Fibroblast of skin of back (primary cell): ENCODE measurements at places on chromosomes 7 and 10.

- DNase-seq: peak; percentile 85
Measured at GRCh38 chr10:104297697-104298660, 29.0 kb downstream of the GSTO2 start.

GRCh38 chr7:69067397-69067796 lies 530.9 kb upstream of the AUTS2 start:
- peak; percentile 7 for DNase-seq

DNA sequence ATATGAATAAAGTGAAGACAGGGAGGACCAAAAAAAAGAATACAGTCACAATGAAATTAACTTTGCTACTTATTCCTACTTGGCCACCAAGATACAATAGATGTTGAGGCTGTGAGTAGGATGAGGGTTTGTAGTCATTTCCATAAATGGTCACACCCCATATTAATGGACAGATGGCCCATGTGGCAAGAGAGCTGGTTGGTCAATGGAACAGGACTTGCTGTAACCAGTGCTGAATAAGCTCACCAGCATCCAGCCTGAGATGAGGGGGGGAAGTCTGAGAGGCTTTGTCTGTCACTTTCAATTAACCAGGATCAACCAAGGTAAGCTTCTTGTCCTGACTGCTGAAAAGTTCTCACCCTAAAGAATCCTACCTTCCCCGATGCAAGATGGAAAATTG lies 130.4 kb upstream of the KCNMA1 start:
- no peak for DNase-seq

DNA sequence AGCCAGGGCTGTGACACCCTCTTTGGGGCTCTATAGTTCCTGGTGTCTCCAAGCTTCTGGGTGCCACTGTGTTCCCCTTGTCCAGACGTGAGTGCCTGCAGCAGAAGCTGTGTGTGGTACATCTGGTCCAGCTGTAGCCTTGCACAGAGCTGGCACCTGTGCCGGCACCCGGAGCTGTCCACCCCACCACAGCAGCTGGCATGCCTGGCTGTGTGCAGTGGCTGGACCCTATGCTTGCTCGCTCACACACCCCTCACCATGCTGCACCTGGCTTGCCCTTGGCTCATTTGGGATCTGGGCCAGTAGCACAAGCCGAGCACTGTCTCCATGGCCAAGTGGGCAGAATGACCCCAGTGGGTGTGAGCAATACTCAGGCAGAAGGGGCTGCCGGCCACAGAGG lies 10.6 kb downstream of the DNAJB9 start:
- no peak for DNase-seq

DNA sequence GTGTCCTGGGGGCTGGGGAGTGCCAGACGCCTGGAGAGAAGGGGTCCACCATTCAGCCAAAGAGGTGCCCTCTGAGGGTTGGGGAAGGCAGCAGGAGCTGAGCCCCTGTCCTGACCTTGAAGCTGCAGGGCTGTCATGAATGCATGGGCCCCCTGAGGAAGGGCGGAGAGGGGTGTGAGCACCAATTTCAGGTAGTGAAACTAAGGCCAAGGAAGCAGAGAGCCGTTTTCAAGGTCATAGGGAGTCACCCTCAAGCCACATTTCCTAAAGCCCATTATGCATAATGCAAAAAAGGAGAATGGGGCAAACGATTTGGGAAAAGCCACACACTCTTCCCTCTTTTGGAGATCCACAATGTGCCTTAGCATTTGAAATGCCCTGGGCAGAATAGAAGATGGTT lies 37.2 kb downstream of the FIGNL1 start:
- DNase-seq: no peak

- DNase-seq: no peak
Measured at GRCh38 chr10:114070710-114071109, 27.0 kb downstream of the ADRB1 start.

DNA sequence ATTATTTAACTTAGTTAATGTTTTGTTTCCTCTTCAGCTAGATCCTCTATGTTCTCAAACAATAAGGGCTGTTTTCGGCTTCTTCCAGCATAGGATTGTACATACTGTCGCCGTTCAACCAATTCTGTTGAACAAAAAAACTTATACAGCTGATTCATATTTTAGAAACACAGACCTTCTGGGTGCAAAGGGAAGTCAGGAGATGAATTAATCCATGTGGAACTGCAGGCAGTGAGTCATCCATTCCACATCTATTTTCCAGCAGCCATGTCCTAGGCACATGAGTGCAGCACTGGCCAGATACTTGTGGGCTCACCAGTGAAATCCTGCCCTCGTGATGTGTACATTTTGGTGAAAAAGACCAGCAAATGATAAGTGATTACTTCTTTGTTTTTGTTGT lies 163.2 kb downstream of the JAZF1 start:
- peak; percentile 78 for DNase-seq

GRCh38 chr7:105462765-105463420 lies 59.2 kb downstream of the PUS7 start:
- DNase-seq: no peak

- no peak for DNase-seq
Measured at GRCh38 chr10:1329622-1330021, 273.4 kb downstream of the WDR37 start.

DNA sequence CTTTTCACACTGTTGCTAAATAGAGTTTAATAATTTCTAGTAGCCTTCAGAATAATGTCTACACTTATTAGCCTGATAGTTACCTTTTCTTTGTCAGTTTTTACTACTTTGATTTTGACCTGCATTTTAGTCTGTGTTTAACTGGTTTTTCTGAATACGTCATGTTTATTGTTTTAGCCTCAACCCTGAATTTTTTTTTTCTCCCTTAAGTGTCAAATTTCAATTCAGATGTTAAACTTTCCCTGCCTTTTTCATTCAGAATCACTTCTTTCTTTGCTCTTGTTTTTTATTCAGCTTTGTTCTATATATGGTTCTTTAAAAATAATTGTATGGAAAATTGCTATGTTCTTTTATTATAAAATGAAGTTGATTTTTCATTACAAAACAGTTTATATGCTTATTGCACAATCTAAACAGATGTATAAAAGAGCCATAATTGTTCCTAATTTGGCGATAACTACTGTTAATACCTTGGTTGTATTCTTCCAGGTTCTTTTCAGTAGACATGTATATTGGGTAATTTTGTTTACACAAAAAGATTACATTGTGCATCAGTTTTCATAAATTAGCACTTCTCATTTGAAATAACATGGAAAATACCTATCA lies 159.7 kb downstream of the ADK start:
- DNase-seq: no peak

DNA sequence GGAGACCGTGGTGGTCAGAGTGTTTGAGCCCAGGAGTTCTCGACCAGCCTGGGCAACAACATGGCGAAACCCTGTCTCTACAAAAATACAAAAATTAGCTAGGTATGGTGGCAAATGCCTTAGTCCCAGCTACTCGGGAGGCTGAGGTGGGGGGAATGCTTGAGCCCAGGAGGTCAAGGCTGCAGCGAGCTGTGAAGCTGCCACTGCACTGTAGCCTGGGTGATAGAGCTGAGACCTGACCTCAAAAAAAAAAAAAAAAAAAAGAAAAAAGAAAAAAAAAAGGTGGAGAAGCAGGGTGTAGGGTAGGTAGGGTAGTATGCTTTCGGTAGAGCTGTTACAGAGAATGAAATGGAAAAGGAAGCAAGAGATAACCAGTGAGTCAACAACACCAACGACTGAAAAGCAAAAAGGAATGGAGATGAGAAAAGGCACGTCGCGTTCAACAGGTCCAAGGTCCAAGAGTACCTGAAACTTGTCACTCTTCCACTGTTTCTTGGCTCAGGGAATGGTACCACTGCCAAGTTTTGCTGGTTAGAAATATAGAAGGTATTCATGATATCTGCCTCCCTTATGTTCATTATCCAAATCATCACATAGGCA lies 4.3 kb upstream of the RSBN1L start:
- no peak for DNase-seq

- DNase-seq: peak; percentile 67
Measured at GRCh38 chr10:117007080-117007479, 2.1 kb upstream of the SHTN1 start.

DNA sequence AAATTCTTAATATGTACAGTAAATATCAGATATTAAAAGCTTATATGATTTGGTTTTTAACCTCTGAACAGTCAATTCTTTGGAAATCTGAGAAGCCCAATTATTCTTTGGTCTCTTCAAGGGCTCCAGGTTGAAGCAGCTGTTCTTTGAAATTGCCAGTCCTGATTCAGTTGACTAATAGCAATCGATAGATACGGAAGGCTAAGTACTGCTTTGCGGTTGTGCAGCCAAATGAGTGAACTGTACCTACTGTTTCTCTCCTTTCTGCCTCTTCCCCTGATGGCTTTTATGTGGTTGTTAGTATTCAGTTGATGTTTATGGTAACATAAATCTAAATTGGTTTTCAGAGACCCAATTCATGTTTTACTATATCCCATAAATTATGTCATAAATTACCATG lies 103.1 kb upstream of the RPA3 start:
- no peak for DNase-seq

DNA sequence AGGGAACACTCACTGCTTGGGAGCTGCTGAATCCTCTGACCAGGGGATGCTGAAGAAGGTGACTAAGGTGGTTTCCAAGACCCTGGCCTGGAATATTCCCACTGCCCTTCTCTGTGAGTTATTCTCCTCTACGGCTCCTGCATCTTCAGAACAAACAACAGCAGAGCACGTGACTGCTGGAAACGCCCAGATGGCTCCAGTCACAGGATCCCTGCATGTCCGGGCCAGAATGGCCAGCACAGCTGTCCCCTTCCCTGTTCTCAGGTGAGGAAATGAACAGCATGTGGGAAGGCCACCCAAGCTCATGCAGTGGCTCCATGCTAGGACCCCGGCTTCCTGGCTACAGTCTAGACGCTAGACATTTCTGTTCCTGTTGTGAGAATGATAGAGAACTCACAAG lies 43.1 kb downstream of the GHRHR start:
- no peak for DNase-seq

- no peak for DNase-seq
Measured at GRCh38 chr10:132394936-132395703, 1.9 kb upstream of the PWWP2B start.

GRCh38 chr7:116859323-116859722 lies 3.1 kb upstream of the CAPZA2 start:
- peak; percentile 63 for DNase-seq

DNA sequence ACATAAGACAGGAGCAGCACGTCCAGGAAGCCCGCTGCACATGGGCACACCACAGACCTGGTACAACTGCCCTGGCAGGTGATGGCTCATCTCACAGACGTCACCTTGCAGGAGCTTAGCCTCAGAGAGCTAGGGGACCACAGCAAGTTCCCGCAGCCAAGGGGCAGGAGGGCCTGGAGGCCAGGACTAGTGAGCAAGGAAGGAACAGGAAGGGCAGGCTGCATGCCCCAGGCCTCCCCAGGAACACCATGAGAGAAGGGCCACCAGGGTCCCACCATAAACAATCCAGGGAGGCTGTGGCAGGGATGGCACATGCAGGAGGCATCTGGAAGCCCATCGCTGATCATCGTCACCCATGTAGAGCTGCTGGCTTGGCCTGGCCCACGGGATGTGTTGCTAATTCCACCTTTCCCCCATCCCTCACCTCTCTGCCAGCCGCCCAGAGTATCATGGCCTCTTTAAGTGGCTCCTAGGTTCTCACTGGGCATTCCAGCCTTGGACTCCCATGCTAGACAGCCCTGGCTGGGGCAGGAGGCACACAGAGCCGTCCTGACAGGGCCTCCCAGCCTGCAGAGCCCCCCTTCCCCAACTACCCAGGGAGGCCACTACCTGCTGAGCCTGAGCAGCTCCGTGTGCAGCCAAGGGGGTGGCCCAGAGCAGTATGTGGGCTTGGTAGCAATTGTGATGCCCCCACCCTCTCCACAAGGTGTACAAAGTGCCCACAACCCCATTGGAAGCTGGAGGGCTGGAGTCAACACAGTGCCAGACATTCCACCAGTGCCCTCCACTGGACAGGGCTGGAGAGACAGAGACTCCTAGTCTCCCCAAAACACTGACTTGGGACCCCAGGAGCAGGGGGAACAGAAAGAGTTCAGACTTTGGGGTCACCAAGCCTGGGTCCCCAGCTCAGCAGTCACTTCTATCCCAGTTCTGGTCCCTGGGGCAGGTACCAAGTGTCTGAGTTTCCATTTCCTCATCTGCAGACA lies 35.5 kb downstream of the GRID1 start:
- DNase-seq: no peak

GRCh38 chr7:94426980-94427875 lies 32.5 kb downstream of the COL1A2 start:
- peak; percentile 30 for DNase-seq

DNA sequence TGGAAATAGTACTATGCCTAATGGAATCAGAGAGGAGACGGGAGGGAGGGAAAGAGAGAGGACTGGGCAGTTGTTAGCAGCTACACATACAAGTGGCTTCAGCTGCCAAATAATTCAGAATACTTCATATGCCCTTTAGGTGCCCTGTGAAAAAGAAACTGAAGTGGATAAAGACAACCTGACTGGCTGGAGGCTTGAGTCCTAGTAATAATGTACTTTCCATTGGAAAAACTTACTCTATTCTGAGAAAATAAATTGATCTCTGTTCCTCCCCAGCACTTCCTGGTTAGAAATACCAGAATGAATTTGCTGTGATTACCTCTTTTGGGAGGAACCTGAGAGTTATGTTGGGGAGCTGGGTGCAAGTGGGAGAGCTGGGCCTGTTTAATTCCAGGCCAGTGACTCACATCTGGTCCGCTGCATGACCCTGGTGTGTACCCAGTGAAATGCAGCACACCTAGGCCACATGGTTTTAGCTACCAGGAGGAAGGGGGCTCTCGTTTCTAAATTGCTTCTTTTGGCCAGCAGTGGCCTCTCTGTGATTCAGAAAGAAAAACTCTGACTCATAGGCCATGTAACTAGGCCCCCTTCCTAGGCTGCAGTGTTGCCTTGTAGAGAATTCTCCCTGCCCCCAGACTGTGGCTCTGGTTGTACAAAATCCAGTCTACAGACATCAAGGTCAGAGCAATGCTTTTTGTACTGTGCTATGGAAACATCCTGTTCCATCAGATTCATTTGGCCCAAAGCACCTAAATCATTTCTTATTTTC lies 6.5 kb downstream of the AGFG2 start:
- peak; percentile 91 for DNase-seq

GRCh38 chr7:105600720-105601550 lies 19.6 kb upstream of the EFCAB10 start:
- DNase-seq: peak; percentile 66

- no peak for DNase-seq
Measured at GRCh38 chr7:47069385-47070076, 512.4 kb downstream of the TNS3 start.

DNA sequence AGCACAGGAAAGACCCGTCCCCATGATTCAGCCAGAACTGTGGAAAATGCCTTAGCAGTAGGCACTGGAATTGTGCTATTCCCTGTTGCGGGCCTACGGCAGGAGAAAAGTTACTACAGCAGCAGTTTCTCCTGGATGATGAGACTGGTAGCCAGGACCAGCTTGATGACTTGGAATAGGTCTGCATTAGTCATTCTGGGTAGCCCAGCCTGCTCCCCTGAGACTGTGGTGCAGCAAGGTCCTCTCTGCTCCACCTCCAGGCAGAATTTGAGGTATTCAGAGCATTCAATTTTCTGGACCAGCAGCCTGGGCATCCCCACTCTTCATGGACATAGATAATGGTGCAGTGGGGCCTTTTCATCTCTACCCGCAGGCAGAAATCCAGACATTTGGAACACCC lies 490.0 kb downstream of the SH2D4B start:
- DNase-seq: peak; percentile 38
